ENCODE measurements at places on chromosomes 2 and 18. TPM values are rescaled to one million over a fixed set of nuclear protein-coding genes. Genes with fewer than 3 reads are reported as not detected.

Gene RTN4
- total RNA-seq = 471 TPM

Gene ZNF521
- total RNA-seq = 15.0 TPM

DNA sequence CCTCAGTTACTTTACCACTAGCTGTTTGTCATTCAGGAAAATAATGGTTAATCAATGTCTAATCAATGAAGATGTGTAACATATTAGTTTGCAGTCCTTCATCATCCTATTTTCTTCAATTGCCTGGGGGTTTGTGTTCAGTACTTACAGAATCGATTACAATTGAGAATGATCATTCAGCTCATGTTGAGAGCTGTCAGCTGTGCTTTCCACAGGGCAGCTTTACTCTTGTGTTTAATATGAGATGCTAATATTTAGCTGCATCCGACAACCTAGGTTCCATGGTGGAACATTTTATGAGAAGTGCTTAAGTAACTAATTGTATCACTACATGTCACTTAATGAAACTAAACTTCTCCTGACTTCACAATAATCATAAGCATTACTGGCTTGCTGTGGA lies 191.9 kb downstream of the GRB14 start:
- DNase-seq = no peak

DNA sequence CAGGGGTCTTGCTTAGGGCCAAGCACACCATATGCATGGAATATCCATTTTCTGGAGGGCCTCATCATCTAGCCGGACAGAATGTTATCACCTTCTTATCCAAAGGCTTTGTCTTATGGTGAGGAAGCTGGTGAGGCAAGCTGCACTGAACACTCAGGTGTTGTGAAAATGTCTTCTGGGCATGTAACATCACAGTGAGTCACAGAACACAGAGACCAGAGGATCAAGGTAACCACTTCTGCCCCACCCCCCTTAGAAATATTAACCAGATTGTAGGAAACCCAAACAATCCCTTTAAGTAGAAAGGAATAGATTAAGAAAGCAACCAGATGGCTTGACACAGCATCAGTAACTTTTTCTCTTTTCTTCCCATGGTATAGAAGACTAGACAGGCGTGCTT lies 51.1 kb downstream of the MYO5B start:
- DNase-seq = no peak

Gene ANKRD30BL
- total RNA-seq = not detected

- DNase-seq = no peak
These were observed 26.6 kb upstream of the SEH1L start for GRCh38 chr18:12921178-12921577.

GRCh38 chr2:136118819-136119716 lies 1.1 kb upstream of the CXCR4 start:
- DNase-seq = no peak

DNA sequence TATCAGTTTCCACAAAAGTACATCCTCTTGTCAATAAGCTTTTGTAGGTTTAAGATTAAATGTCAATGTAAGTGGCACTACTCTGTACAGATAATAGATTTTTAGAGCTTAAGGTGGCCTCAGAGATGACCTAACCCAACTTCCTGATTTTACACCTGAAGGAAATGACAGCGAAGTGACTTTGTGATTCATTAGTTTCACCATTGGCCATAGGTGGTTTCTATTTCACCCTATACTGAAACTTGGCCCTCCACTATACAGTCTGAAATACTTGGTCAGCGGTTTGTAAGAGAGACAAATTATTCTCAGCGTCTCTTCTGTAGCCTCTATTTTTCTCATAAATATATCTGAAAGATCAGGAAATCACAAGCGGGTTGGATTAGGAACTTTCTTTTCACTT lies 330.4 kb upstream of the FAM98A start:
- DNase-seq = no peak

DNA sequence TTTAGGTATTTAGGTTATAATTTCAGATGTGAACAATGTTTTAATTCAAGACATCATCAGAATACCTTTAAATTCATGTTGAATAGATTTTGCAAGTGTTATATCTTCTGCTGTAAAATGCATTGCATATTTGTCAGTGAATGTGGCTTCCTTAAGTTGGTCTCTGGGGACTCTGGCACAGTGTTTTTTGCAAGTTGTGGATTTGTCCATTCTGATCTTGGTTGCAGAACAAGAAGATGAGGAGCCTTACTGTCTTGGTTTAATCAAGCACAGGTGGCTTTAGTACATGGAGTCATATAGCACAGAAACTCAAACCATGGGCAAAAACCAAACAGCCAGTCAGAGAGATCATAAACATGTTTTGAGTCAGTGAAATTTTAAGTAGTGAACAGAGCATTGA lies 135.7 kb downstream of the ARHGAP28 start:
- no peak for DNase-seq

DNA sequence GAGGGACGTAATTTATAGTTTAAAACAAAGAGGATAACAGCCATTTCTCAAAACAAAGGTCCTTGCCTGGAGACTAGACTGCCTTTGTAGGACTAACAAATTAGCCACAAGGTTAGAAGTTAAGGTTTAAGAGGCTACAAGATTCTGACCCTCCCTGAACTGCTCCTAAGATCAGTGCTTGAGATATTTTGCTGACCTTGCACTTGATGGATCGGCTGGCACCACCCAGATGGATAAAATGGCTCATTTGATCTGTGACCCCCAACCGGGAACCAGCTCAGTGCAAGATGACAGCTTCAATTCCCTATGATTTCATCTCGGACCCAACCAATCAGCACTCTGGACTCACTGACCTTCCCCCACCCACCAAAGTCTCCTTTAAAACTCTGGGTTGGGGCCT lies 3.7 kb upstream of the STARD7 start:
- no peak for DNase-seq

Gene ANKRD44
- total RNA-seq = 56.3 TPM

Gene GRB14
- total RNA-seq = 7.4 TPM

Gene TM4SF20
- total RNA-seq = not detected

DNA sequence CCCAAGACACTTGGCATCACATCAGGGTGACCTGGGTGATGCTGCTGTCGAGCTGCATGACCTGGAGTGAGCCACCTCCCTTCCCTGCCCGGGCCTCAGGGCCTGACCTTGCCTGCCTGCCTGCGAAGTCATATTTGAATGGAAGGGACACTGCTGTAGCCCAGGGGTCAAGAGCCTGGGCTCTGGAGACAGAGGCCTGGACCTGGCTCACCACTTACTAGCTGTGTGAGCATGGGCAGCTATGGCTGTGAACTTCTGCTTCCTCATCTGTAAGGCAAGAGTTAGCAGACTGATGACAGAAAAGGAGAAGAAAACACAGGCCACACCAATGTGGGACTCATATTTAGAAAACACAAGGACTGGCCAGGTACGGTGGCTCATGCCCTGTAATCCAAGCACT lies 118.7 kb downstream of the ZFP36L2 start:
- DNase-seq = no peak

Gene CFAP65
- total RNA-seq = 0.19 TPM

Gene TCF7L1
- total RNA-seq = 4.0 TPM

Gene ABCG8
- total RNA-seq = 0.16 TPM

Gene TPO
- total RNA-seq = 27.1 TPM

DNA sequence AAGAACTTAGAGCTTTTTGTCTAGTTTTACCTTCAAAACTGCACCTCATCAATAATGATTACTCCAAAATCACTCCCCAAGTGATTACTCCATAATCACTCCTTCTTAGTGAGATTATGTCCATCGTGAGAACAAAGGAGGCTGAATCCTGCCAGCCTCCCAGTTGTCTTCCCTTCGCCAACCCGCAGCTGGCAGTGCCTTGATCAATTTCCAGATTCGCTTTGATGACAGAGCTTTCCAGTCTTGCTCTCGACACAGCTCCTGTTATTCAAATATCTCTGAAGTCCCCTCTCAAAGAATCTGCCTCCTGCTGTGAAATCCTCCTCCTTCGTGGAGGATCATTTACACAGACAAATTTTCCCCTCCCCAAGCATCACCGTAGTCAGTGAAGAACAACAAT lies 237.7 kb downstream of the EIPR1 start:
- DNase-seq = no peak

GRCh38 chr2:43218155-43218701 lies 8.2 kb downstream of the ZFP36L2 start:
- no peak for DNase-seq

Gene NRP2
- 61.5 TPM for total RNA-seq

- no peak for DNase-seq
These were observed 173.3 kb downstream of the TRIB2 start for GRCh38 chr2:12890066-12890465.

GRCh38 chr2:177282787-177283572 lies 18.5 kb upstream of the NFE2L2 start:
- no peak for DNase-seq

GRCh38 chr18:3511980-3512379 lies 62.0 kb downstream of the TGIF1 start:
- no peak for DNase-seq

Gene EHD3
- 3.1 TPM for total RNA-seq

DNA sequence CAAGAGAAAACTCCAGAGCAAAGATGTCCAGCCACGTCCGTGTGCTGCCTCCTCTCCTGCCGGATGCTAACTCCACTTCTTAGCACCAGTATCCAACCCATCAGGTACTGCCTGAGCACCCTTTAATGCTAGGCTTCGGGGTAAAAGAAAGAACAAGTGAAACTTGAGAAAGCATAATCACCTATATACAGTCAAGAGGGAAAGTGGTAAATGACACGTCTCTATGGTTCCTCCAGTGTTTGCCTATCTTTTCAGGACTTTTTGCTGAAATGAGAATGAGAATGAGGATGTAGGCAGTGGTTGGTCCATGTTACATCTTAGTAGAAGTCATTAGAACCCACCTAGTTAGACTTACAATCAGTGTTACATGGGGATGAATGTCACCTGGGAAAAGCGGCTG lies 47.9 kb downstream of the EPHA4 start:
- no peak for DNase-seq

GRCh38 chr2:104668631-104669030 lies 185.3 kb upstream of the POU3F3 start:
- DNase-seq = no peak

Gene MAPK4
- 0.28 TPM for total RNA-seq

- DNase-seq = no peak
These were observed 91.0 kb downstream of the TGIF1 start for GRCh38 chr18:3540805-3541548.

Gene ERICH2
- total RNA-seq = not detected

DNA sequence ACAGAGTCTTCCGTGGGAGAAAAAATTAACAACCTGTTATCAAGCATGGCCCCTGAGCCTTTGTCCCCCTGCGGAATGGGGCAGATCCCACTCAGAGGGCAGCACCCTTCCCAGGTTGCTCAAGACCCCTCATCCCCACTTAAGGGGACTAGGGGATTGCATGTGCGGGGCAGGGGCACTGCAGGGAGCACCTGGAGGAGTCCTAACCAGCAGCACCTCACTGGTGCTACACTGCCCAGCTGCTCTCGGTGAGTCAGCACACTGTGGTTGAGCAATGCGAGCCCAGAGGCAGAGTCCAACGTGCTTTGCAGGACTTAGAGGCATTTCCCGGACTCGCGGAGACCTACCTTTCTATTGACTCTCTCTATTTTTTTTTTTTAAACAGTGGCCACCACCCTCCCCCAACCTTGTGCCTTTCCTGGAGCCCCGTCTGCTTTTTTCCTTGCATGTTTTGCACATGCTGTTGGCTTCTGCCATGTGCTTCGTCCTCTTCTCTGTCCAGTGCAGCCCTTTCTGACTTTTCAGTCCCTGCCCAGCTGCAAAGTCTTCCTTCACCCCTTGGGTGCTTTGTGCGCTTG lies 74.0 kb downstream of the IL1R2 start:
- DNase-seq = no peak

GRCh38 chr18:49685231-49685942 lies 123.5 kb downstream of the LIPG start:
- no peak for DNase-seq

GRCh38 chr18:38421021-38421420 lies 855.4 kb upstream of the CELF4 start:
- no peak for DNase-seq

- DNase-seq = no peak
These were observed 81.0 kb downstream of the R3HDM1 start for GRCh38 chr2:135612319-135612718.

Gene PROC
- not detected for total RNA-seq

GRCh38 chr2:65608916-65609315 lies 176.5 kb upstream of the SPRED2 start:
- no peak for DNase-seq

Gene REG3A
- total RNA-seq = not detected

Gene LRATD1
- 1.6 TPM for total RNA-seq

Gene RND3
- 121 TPM for total RNA-seq

DNA sequence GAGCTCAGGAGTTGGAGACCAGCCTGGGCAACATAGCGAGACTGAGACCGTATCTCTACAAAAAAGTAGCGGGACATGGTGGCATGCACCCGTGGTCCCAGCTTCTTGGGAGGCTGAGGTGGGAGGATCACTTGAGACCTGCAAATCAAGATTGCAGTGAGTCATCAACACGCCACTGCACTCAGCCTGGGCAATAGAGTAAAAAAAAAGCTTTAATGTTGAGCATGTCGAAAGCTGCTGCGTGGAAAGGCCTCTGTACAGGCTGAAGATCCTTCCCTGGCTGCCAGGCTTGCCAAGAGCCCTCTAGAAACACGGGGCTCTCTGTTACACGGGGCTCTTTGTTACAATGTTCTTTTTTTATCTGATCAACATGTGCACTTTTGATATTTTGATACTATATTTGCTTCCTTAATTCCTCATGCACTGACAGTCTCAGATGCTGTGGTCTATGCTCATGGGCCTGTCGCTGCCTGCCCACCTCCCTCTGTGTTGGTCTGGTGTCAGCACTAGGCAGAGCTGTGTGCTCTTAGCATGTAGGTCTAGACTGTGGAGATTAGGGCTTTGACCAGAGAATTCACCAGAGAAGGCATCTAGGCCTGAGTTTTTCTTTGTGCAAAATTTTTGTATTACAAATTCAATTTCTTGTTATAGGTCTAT lies 18.7 kb downstream of the CLK1 start:
- no peak for DNase-seq

DNA sequence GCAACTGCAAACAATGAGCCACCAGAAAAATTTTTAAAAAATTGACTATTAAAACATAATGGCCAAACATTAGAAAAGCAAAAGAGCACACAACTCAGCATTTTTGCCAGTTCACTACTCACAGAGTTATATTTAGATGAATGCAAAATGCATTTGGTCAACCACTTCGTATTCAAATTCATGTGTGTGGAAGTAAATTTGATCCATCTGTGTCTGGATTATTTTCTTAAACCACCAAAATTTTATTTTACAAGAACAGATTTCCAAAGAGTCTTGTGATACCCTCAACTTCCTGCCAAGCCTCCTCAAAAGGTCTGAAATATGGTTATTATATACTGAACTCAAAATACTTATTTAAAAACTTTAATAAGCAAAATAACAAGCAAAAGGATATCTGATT lies 57.4 kb downstream of the PPP1R1C start:
- no peak for DNase-seq

DNA sequence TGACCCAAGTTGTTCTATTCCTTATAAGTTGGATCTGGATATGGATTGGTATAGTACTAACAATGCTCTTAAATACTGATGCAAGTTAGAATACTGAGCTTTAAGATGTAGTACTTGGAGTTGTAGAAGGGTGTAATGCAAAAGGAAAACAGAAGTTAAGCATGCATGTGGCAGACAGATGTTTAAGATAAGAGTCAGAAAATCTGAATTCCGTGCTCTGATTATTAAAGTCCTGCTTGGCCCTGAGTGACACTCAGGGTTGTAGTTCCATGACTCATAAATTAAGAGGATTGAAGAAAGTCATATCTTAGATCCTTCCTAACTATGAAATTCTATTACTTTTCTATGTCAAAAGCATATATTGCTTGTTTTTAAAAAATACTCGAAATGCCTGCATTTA lies 250.6 kb downstream of the RPRM start:
- no peak for DNase-seq

Gene SCN7A
- 4.8 TPM for total RNA-seq
